ENCODE measurements at places on chromosomes 6 and 20.

DNA sequence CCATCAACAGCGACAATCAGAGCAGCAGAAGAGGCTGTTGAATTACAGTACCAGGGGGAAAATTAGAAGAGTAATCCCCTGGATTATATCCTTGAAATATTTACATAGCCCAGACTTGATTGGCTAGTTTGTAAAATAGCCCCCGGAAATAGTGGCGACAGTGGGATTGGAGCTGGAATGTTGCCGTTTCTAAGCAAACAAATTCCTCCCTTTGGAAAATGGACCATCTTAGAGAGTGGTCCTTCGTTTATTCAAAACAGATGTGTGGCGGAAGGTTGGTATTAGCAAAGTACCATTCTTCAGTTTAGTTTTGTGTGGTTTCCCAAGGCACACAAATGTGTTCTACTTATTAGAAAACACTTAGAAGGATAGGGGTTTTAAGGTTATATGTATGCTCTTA is 4.5 kb upstream of the EPB41L2 start:
- no peak for DNase-seq

- DNase-seq, result no peak
Observed at GRCh38 chr6:42974919-42975505, 4.0 kb downstream of the PEX6 start.

GRCh38 chr6:3233321-3233720 is 5.9 kb upstream of the TUBB2B start:
- no peak for DNase-seq

- no peak for DNase-seq
Observed at GRCh38 chr6:114200891-114201290, 141.9 kb downstream of the HS3ST5 start.

DNA sequence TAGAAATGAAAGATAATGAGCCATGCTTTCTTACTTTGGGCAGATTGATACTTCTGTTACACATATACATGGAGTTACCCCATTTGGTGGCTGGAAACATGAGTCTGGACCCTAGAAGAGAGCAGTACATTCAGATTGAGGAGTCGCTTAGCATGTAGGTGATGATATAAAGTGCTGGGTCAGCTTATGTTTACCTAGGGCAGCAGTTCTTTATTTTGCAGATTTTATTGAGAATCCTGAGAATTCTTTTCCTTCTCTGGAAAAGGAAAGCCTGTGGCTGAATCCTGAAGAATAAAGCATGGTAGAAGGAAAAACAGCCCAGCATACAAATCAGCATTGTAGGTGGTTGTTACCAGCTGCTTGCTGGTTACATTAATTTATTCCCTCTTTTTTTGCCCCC is 91.2 kb downstream of the SMAP1 start:
- no peak for DNase-seq
